Epithelial cell of prostate (primary cell): ENCODE measurements at places on chromosomes 16 and 17.

DNA sequence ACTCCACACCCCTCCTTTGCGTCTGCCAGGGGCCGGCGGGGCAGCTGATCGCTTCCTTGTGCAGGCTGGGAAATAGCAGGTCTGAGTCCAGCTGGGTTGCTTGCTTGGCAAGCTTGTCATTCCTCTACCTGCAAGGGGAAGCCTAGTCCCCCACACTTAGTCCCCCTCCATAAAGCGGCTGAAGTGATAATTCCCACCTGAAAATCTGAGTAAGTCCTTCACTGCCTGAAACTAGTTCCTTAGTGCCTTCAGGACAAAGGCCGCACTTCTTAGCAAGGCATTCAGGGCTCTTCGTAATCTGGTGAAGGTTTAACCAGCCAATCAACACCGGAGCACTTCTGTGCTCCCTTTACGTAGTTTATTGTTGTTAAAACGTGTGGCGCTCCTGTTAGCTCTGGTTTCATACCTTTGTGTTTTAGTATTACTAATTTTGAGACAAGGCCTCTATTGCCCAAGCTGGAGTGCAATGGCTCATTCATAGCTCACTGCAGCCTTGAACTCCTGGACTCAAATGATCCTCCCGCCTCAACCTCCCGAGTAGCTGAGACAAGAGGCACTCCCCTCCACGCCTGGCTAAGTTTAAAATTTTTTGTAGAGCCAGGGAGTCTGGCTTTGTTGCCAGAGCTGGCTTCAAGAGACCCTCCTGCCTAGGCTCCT, 817 bp downstream of the PSKH1 start:
- DNase-seq = no peak

- no peak for DNase-seq
Observed at GRCh38 chr17:45270828-45271418, 9.0 kb upstream of the SPATA32 start.

DNA sequence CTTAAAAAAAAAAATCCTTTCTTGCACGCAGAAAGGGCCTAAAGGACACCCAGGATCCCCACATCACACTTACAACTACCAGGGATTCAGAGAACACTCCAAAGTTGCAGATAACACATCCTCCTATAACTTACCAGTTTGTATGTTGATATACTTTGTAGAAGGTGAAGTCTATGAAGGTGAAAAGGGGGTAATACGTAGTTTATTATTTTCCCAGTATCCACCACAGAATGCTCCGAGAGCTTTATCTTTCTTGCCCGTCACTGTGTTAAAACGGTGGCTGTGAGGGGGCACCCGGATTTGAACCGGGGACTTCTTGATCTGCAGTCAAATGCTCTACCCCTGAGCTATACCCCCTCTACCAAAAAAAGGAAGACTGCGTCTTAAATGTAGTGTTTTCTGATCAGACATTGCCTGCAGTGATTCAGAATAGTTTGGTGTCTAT, 7.9 kb upstream of the RPL23 start:
- DNase-seq = no peak

DNA sequence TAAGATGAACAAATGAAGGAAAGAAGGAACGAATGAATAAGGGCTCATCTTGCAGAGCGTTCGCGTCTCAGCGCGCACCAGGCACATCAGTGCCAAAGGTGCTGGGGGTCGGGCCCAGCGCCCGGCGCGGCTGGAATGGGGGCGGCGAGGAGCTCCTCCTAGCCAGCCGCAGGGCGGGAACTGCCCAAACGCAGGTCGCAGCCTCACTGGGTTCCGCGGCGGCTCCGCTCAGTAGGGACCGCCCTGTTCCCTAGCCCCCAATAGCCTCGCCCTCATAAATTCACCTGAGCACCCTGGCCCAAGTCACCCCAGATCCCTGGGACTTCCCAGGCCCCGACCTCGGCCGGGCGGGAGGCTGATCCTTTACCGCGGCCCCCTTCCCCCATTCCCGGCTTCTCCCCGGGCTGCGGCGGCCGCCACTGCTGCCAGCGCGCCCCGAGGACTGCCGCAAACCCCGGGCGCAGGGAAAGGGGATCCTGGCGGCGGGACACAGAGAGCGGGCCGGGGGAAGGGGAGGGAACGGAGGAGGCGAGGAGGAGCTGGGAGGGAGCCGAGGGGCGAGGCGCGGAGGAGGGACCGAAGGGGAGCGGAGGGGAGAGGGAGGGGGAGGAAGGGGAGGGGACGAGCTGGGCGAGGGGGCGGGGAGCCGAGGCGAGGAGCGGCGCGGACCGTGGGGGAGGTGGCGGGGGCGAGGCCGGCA, 377 bp upstream of the CRHR1 start:
- DNase-seq = no peak

- no peak for DNase-seq
Observed at GRCh38 chr17:9220398-9221146, 199.3 kb downstream of the NTN1 start.

DNA sequence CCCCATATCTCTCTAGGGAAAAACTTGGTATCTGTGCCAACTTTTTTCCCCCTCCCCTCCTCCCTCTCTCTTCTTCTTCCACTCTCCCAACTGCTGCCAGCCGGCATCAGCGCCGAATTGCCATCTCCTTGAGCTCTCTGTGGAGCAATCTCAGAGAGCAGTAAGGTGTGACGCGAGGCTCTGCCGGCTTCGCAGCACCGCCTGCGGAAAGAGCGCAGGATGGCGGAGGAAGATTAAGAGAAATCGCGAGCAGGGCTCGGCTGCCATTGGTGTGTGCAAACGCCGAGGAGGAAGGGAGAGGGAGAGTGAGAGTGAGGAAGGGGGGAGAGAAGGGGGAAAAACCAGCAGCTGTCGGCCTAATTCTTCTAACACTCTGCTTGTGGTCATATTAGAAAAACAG, 44.2 kb downstream of the NEUROD2 start:
- no peak for DNase-seq

DNA sequence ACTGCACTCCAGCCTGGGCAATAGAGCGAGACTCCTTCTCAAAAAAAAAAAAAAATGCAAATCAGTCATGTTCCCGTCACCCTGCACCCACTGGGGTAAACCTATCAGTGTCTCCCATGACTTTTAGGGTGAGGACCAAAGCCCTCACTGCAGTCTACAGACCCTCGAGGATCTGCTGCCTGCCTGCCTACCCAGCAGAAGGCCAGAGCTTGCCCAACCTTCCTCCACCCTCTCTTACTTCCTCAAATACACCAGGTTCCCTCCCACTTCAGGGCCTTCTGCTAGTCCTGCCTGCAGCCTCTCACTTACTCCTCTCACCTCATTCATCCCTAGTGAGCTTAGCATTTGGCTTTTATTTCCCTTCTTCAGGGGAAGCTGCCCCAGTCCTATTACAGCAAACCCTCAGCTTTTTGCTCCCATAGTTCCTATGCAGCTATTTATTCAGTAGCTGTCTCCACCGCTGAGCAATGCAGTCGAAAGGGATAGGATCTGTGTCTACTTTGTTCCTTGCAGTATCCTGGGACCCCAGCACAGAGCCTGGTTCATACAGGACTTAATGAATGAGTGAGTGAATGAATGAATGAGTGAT, 17.8 kb upstream of the TOB1 start:
- no peak for DNase-seq

- DNase-seq = peak; percentile 52
Observed at GRCh38 chr17:40854175-40854814, 12.7 kb downstream of the KRT12 start.

GRCh38 chr17:72101526-72101925, 19.3 kb upstream of the SOX9 start:
- no peak for DNase-seq

DNA sequence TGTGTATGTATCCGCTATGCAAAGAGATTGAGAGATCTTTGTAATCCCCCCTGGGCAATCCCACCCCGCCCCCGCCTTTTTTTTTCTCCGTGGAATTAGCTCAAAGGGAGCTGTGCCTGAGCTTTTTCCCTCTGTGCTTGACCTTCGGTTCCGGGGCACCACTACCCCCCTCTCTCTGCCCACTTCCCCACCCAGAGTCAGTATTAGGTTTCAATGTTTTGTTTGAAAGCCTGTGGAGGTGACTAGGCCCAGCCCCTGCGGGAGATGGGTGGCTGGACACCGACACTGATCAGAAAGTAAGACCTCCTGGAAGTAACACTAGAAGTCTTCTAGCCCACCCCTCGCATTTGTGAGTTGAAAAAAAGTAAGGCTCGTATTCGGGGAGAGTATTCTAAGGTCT, 7.0 kb downstream of the CBLN1 start:
- DNase-seq = no peak

DNA sequence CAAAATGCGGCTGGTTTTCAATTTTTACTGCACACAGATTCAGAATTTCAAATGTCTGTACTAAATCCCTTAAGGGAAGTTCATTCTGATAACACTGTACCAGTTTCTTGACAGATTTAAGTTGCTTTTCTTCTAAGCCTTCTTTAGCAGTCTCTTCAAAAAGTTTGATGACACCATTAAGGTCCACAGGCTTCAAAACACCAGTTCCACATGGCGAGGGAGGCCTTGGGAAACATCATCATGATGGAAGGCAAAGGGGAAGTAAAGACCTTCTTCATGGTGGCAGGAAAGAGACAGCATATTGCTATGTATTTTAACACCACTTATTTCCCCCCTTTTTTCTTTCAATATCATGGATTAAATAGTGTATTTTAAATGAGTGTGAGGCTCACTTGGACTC, 24.5 kb downstream of the NLRC5 start:
- DNase-seq = no peak

DNA sequence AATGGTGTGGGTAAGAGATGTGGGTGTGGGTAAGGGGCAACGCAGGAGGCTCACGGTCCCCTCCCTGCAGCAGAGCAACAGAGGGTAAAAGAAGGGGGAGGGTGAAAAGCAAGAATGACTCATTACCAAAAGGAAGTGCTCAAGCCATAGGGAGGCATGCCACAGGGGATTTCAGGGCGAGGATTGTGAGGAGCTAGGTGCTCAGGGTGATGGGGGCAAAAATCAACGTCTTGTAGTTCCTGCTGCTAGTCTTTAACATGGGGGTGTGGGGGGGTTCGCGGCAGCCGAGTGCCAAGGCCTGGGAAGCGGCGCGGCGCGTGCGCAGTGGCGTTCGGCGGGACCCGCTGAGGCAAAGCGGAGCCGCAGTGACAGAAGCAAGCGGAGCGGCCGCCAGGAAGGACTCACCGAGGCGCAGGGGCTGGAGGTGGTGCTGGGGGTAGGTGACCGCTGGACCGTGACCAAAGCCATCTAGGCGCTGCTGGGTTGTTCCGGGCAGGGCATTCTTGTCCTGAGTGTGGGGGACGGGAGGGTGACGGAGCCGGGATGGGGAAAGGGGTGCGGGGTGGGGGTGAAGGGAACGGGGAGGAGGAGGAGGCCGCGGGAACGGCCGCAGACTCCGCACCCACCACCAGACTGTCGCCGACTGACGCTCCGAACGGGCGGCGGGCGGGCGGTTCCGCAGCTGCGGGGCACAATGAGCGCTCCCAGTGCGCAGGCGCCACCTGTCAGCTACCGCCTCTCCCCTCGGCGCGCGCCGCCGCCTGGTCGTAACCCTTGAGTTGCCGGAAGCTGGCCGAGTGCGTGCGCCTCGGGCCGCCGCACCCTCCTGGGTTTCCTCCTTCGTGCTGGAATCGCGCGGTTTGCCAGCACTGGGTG, at the start of gene SSH2:
Gene SSH2 (minus strand): TSS at position 696 of the 876 bp plus-strand sequence. CDS start 228 bp downstream, at position 468.
- DNase-seq = peak; percentile 31

DNA sequence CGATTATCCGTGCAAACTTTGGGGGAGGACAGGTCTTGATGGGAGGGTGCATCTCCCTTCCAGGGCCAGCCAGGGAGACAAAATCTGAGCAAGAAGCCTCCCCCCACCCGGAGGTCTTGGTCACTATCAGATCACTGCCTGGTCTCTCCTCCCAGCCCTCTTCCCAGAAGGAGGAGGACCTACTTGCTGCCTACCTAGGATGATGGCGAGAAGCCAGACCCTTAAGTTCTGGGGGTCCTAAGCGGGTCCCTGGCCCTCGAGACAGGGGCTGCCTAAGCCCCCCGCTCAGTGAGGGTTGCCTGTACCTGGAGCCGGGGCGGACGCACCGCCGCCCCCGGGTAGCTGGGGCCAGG, 4.6 kb downstream of the TSPOAP1 start:
- DNase-seq = no peak

DNA sequence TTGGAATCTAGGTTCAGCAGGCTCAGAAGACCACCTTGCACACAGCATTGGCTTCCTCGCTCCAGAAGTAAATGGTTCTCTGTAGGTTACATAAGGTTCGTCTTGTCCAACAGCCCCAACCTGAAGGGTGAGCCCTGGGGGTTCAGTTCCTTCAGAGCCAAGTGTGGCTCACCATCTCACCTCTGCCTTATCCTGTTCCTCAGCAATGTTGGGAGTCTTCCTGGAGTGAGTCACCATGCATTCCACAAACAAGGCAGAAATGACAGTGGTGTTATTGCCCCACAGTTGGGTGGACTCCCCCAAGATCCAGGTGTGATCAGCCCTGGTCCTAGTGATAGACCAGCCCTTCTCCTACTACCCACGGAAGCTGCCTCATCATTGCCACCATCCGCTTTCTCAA, 26.8 kb upstream of the SMPD3 start:
- peak; percentile 45 for DNase-seq

DNA sequence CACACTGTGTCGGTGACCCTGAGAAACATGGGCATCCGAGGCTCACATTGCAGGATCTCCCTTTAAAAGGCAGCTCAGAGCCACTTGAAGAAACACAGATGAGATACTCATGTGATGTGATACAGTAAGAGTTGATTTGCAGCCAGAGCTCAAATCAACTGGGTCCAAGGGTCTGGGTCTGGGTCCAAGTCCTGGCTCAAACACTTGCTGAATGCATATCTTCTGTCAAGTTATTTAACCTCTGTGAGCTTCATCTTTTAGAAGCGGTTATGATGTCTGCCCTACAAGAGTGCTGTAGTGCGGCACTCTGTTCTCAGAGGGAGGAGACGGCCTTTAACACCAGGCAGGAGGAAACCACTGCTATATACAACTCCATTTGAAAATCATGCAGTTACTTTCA, 6.4 kb downstream of the KRT38 start:
- no peak for DNase-seq

GRCh38 chr16:71734511-71734910, 10.0 kb upstream of the PHLPP2 start:
- DNase-seq = no peak

DNA sequence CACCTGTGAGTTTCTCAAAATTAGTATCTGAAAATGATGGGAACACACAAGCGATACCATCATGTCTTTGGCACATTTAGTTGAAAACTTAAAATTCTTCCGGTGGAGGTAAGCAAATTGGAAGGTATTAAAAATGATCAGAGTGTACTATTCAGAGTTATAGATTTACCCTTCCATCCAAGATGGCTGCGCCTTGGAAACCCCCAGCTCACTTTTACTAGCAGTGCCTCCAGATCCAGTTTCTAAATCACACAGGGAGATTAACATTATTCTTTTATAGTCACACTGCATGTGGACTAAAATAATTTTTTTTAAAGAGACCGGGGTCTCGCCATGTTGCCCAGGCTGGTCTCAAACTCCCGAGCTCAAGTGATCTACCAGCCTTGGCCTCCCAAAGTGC, 15.0 kb downstream of the PITPNC1 start:
- DNase-seq = no peak

- no peak for DNase-seq
Observed at GRCh38 chr17:41659427-41660212, 29.1 kb upstream of the EIF1 start.

- no peak for DNase-seq
Observed at GRCh38 chr16:64312980-64313379, 808.9 kb downstream of the CDH11 start.
